T-helper 17 cell (primary cell): ENCODE measurements at places on chromosomes 6 and 20. TPM values are rescaled to one million over a fixed set of nuclear protein-coding genes. Genes with fewer than 3 reads are reported as not detected.

DNA sequence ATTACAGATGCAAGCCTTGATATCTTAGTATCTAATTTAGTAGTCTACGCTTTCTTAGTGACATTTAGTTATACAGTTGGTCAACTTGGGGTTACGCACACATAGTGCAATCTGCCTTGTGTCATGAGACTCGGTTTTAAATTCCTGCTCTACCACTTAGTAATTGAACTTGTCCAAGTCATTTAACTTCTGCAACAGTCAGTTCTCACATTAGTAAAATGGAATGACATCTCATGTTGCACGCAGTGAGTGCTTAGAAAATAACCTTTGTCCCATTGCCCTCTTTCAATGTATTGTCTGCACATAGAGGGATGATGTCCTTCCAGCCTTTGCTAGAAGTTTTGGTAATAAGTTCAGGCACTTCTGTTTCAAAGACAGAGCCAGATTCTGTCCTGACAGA lies 48.6 kb downstream of the TMEM170B start:
- H3K4me3 ChIP-seq, result no peak overlapping the region
- H3K27me3 ChIP-seq, result peaks cover 19% of the 10 kb centered on the region
- DNase-seq, result no peak
- no peaks in the 10 kb centered on the region for H3K4me1 ChIP-seq

GRCh38 chr6:12113190-12113577 lies 101.1 kb downstream of the HIVEP1 start:
- peaks cover 42% of the 10 kb centered on the region for H3K4me1 ChIP-seq
- no peak for DNase-seq
- no peaks in the 10 kb centered on the region for H3K27me3 ChIP-seq
- H3K27ac ChIP-seq, result peak overlapping the region; percentile 46

DNA sequence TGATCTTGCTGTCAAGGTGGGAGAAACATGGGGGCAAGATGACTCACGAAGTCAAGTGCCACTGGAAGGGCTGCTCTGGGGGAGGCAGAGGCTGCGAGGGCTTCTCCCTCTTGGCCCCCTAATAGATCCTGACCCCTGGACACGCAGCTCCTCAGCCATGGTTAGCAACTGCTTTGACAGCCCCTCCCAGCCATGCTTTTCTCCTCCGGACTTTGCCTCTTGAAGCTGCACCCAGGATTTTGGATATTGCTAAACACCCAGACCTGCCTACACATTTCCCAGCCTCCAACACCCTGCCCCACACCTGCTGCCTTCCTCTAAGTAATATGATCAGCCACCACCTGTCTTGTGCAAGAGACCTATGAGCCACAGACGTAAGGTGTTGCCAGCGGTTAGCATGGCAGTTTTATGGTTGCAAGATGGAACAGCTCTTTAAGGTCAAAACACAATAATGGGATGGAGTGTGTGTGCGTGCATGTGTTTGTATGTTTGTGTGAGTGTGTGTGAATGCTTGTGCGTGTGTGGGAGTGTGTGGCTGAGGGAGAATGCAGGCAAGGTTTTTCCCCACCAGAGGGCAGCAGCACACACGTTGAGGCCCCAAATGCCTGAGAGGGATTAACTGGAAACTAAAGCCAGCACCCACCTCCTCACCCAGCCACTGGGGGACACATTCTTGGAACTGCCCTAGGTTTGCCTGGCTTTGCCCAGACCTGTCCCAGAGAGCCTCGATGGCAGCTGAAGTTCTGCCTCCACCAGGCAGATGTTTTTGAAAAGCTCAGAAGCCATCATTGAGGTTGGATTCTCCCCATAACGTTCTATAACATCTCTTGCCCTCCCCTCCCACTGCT lies 2.5 kb downstream of the IP6K3 start:
- H3K4me1 ChIP-seq, result peaks cover 6% of the 10 kb centered on the region
- H3K36me3 ChIP-seq, result no peaks in the 10 kb centered on the region
- H3K27ac ChIP-seq, result no peak overlapping the region
- no peak overlapping the region for H3K4me3 ChIP-seq
- H3K27me3 ChIP-seq, result peaks cover 33% of the 10 kb centered on the region
- DNase-seq, result peak; percentile 54

DNA sequence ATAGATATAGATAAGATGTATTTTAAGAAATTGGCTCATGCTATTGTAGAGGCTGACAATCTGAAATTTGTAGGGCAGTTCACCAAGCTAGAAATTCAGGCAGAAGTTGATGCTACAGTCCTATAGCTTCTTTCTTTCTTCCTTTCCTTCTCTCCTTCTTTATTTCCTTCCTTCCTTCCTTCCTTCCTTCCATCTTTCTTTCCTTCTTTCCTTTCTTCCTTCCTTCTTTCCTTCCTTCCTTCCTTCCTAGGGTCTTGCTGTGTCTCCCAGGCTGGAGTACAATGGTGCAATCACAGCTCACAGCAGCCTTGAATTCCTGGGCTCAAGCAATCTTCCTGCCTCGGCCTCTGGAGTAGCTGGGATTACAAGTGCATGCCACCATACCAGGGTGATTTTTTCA lies 55.3 kb downstream of the TFAP2A start:
- no peaks in the 10 kb centered on the region for H3K4me1 ChIP-seq
- H3K27me3 ChIP-seq, result peaks cover 16% of the 10 kb centered on the region
- H3K4me3 ChIP-seq, result no peak overlapping the region
- no peak for DNase-seq
- no peaks in the 10 kb centered on the region for H3K36me3 ChIP-seq

DNA sequence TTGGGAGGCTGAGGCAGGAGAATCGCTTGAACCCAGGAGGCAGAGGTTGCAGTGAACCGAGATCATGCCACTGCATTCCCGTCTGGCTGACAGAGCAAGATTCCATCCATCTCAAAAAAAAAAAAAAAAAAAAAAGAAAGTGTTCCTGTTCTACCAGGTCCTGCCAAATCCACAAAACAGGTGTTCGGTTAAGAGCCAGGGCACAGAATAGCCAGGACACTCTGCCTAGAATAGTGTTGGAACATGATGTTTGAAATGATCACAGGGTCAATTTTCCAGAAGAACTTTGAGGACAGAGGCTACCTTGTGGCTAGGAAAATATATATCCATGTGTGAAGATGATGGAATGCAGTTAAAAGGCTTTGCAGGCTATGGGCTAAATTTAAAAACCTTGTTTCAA lies 63.6 kb upstream of the TRAF3IP2 start:
- H3K27me3 ChIP-seq, result no peaks in the 10 kb centered on the region
- H3K36me3 ChIP-seq, result peaks cover 19% of the 10 kb centered on the region
- DNase-seq, result no peak
- peak overlapping the region; percentile 71 for H3K27ac ChIP-seq
- H3K4me1 ChIP-seq, result peaks cover 13% of the 10 kb centered on the region

- peaks cover 24% of the 10 kb centered on the region for H3K36me3 ChIP-seq
- DNase-seq, result no peak
- H3K4me3 ChIP-seq, result peak overlapping the region; percentile 88
- H3K27me3 ChIP-seq, result no peaks in the 10 kb centered on the region
Measured at GRCh38 chr6:24858177-24858653, 59.5 kb upstream of the ARMH2 start.

- DNase-seq, result no peak
- H3K36me3 ChIP-seq, result peaks cover 5% of the 10 kb centered on the region
- H3K4me3 ChIP-seq, result no peak overlapping the region
- H3K27ac ChIP-seq, result no peak overlapping the region
Measured at GRCh38 chr20:385448-385847, 4.9 kb downstream of the TRIB3 start.

- H3K4me1 ChIP-seq, result peaks cover 33% of the 10 kb centered on the region
- no peaks in the 10 kb centered on the region for H3K27me3 ChIP-seq
- no peaks in the 10 kb centered on the region for H3K36me3 ChIP-seq
- peak; percentile 11 for DNase-seq
- peak overlapping the region; percentile 94 for H3K4me3 ChIP-seq
- peak overlapping the region; percentile 96 for H3K27ac ChIP-seq
Measured at GRCh38 chr20:35146299-35146919, 727 bp downstream of the EDEM2 start.

- H3K4me1 ChIP-seq, result peaks cover 11% of the 10 kb centered on the region
- peak overlapping the region; percentile 91 for H3K27ac ChIP-seq
- H3K36me3 ChIP-seq, result peaks cover 2% of the 10 kb centered on the region
- DNase-seq, result peak; percentile 26
Measured at GRCh38 chr6:138944412-138944811, 43.6 kb downstream of the REPS1 start.

DNA sequence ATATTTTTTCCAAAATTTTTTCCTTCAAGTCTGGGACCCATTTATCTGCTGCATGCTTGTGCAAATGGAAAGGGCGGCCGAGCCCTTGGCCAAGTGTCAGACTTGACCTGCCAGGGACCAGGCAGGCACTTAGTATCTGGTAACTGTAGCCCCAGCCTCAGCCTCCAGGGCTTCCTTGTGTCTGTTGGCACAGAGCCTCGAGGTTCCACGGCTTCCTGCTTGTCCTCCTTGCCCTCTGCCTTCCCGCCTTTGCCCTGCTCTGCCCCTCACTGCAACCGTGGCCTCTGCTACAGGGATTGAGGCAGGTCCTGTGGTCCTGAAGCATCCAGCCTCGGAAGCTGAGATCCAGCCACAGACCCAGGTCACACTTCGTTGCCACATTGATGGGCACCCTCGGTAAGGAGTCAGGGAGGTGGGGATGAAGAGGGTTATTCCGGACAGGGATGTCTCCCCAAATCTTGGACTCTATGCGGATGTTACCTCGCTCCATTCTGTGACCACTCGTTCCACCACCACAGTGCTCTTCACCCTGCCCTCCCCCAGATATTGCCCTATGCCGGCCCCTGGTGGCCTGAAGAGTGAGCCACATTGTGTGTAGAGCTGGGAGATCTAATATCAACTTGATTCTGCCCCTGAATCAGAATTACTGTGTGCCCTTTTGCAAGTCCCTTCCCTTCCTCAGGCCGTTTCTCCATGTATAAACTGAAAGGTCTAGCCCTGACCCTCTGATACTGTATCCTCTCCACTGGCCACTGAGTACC lies 41.5 kb upstream of the SRF start:
- no peak overlapping the region for H3K27ac ChIP-seq
- no peaks in the 10 kb centered on the region for H3K4me1 ChIP-seq
- DNase-seq, result no peak
- H3K36me3 ChIP-seq, result no peaks in the 10 kb centered on the region
- H3K27me3 ChIP-seq, result peaks cover 39% of the 10 kb centered on the region
- H3K4me3 ChIP-seq, result no peak overlapping the region

DNA sequence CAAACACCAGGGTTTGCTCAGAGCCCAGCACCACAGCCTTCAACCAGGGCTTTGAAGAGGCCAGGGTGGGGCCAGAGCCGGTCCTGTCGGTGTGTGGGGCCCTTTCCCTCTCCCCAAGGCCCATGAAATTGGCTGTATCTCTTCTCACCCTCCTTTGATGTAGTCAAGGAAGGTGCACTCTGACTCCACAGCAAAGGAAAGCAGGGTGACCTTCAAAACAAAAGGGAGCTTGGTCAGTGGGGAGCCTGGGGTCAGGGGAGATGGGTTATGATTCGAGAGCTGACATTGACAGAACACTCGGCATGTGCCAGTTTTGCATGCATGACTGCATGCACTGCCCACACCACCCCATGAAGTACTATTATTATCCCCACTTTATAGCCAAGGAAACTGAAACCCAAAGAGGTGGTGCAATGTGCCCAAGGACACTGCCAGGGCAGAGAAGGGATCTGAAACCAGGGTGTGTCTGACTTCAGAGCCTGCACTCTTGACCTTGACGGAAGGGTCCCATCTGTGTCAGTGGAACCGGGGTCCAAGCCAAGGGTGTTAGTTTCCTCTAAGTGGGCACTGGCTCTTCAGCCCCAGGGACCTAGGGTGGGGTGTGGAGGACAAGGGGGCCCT lies 55.4 kb downstream of the RAB44 start:
- H3K4me1 ChIP-seq, result peaks cover 45% of the 10 kb centered on the region
- peaks cover 4% of the 10 kb centered on the region for H3K36me3 ChIP-seq
- DNase-seq, result no peak
- H3K27me3 ChIP-seq, result no peaks in the 10 kb centered on the region
- H3K4me3 ChIP-seq, result no peak overlapping the region

GRCh38 chr20:50837532-50838321 lies 42.9 kb downstream of the BCAS4 start:
- no peaks in the 10 kb centered on the region for H3K27me3 ChIP-seq
- H3K36me3 ChIP-seq, result peaks cover 2% of the 10 kb centered on the region
- no peak overlapping the region for H3K4me3 ChIP-seq

GRCh38 chr6:29892696-29893095 lies 49.6 kb upstream of the HLA-A start:
- DNase-seq, result no peak
- peaks cover 2% of the 10 kb centered on the region for H3K4me1 ChIP-seq
- no peak overlapping the region for H3K27ac ChIP-seq
- no peaks in the 10 kb centered on the region for H3K36me3 ChIP-seq
- no peak overlapping the region for H3K4me3 ChIP-seq

GRCh38 chr20:54624706-54625390 lies 149.5 kb downstream of the DOK5 start:
- no peak for DNase-seq
- peaks cover 43% of the 10 kb centered on the region for H3K27me3 ChIP-seq
- H3K36me3 ChIP-seq, result no peaks in the 10 kb centered on the region
- H3K27ac ChIP-seq, result no peak overlapping the region
- no peaks in the 10 kb centered on the region for H3K4me1 ChIP-seq

GRCh38 chr6:154458565-154459470 lies 51.7 kb downstream of the CNKSR3 start:
- H3K4me1 ChIP-seq, result peaks cover 6% of the 10 kb centered on the region
- no peak for DNase-seq
- H3K27ac ChIP-seq, result no peak overlapping the region
- H3K4me3 ChIP-seq, result no peak overlapping the region
- H3K27me3 ChIP-seq, result peaks cover 29% of the 10 kb centered on the region

DNA sequence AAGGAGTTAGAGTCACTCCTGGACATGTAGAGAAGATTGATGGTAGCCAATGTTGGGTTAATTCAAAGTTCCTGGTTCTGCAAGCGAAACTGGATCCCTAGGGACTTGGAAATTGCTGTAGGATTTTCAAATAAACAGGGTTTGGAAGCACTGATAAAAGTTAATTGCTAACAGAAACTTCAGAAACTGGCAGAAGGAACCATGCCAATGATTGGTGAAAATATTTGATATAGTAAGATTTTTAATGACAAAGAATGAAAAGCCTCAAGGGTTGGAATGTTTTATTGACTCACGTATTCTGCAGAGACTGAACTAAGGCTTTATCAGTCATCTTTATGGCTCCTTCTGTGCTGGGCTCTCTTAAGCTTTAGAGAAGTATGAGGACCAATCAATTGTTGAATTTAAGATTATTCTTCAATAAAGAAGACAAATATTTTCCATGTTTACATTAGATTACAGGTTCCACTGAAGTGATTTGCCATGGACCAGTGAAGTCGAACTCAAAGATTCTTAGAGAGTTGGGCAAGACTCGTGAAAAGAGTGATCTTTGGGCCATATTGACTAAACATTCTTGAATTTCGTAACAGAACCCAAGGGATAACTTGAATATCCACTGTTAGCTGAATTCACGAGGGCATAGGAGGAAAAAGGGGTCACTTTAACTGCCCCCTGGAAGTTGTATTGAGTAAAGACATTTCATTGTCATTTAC lies 371.4 kb downstream of the HDGFL1 start:
- H3K4me3 ChIP-seq, result no peak overlapping the region
- no peak overlapping the region for H3K27ac ChIP-seq

MYCT1 gene
- 4.6 TPM for total RNA-seq

IL20RA gene
- total RNA-seq, result not detected

COL11A2 gene
- 0.89 TPM for total RNA-seq

ELOVL2 gene
- total RNA-seq, result not detected

FOXC1 gene
- not detected for total RNA-seq

MCCD1 gene
- total RNA-seq, result not detected

SMLR1 gene
- not detected for total RNA-seq

BMP5 gene
- total RNA-seq, result not detected
